Psoas muscle (tissue), 8 donors: ENCODE measurements at places on chromosomes 4 and X.

- peak; percentile 71 for DNase-seq
Observed at GRCh38 chr4:173252024-173252935, 81.9 kb downstream of the HMGB2 start.

- no peak for DNase-seq
Observed at GRCh38 chr4:90602726-90603125, 475.5 kb downstream of the CCSER1 start.

DNA sequence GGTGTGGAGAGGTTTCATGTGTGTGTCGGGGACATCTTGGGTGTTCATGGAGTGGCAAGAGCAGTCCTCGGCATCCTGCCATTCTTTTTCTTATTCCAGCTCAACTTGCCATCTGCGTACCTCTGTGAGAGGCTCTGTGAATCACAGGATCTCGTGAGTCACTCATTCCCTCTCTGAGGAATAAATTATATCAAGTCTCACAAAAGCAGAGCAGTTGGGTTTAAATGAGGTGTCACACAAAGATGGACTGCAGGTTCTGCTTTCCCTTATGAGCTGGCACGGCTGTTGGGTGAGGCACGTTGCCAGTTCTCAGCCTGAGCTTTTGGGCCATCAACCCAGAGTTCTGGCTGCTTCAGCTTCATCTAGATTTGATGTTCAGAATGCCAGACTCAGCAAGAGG, 6.8 kb upstream of the OCIAD2 start:
- DNase-seq = no peak

DNA sequence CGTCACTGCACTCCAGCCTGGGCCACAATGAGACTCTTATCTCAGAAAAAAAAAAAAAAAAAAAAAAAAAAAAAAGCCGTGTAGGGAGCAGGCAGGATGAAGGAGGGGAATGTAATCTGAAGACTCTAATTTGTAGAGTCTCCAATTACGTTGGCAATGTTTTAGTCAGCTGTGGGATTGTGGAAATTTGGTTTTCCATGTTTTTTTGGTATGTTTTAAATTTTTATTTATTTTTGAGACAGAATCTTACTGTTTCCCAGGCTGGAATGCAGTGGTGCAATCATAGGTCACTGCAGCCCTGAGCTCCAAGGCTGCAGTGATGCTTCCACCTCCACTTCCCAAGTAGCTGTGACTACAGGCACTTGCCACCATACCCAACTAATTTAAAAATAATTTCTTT, 56.5 kb downstream of the NSD2 start:
- no peak for DNase-seq

GRCh38 chrX:54178100-54178940, 4.7 kb downstream of the FAM120C start:
- DNase-seq = no peak
